ENCODE measurements at places on chromosomes 11 and 22. TPM values are rescaled to one million over a fixed set of nuclear protein-coding genes. Genes with fewer than 3 reads are reported as not detected.

DNA sequence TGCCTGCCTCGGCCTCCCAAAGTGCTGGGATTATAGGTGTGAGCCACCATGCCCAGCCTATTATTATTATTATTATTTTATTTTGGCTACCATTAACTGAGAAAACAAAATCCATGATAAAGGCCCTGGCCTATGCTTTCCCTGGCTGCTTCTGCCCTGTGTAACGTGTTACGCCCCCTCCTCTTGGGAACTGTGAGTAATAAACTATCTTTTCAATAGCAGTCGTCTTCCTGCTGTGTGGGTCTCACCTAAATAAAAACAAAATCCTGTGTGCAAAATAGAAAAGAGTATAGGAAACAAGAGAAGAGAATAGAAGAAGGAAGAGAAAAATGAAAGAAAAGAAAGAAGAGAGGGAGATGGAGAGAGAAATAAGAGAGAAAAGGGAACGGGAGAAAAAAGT, 237.0 kb downstream of the MIAT start:
- DNase-seq, result no peak

GRCh38 chr11:77156396-77157195, 28.6 kb downstream of the MYO7A start:
- DNase-seq, result no peak

The CACNA1I gene
- not detected for total RNA-seq

The C11orf65 gene
- total RNA-seq, result 0.64 TPM

The KRTAP5-1 gene
- not detected for total RNA-seq
